ENCODE measurements at places on chromosomes 4 and X.

GRCh38 chr4:93646233-93646930 lies 182.2 kb upstream of the ATOH1 start:
- DNase-seq: no peak

- no peak for DNase-seq
Observed at GRCh38 chr4:183455431-183456195, 11.2 kb downstream of the CDKN2AIP start.

GRCh38 chr4:66805582-66805981 lies 739.7 kb downstream of the CENPC start:
- DNase-seq: no peak

DNA sequence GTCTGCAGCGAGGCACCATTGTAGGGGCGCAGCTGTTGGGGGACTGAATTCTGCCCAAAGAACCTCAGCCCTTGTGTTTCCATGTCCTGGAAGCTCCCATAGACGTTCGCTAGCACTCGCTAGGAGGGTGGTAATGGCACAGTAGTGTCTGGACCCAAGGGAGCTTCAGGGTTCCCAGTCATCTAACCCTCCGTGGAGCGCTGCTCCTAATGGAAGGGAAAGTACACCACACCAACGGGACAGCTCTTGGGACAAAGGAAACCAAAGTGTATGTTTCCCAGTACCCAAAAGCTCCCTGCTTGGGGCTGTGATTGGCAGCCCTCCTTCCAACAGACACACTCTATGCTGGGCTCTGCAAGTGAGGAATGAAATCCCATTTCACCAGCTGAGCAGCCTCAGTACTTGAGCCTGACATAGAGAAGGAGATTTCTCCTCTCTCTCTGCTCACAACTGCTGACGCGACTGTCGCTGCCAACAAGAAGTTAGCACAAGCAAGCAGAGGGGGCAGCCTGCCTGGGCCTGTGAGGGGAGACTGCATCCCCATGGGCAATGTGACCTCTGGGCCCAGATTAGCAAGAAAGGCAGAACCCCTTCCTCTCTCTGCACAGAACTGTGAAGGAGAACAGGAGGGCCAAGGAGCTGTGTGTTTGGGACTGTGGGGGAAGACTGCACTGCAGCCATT lies 67.6 kb upstream of the SMARCAD1 start:
- no peak for DNase-seq

GRCh38 chr4:55768291-55768690 lies 51.3 kb upstream of the EXOC1L start:
- no peak for DNase-seq

DNA sequence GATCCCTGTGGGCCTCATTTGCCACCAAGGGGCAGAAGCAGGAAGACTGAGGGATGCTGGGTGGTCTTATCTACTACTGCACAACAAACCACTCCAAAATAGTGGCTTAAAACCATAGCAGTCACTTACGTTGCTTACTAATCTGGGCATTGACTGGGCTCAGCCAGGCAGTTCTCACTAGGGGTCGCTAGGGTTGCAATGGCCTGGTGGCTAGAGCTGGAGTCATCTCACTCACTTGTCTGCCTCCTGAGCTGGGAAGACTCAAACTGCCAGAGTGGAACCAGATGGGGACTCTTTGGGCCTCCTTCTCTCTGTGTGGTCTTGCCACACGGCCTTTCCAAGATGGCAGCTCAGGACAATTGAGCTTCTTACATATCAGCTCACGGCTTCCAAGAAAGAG lies 216.3 kb upstream of the BCOR start:
- DNase-seq: peak; percentile 26

DNA sequence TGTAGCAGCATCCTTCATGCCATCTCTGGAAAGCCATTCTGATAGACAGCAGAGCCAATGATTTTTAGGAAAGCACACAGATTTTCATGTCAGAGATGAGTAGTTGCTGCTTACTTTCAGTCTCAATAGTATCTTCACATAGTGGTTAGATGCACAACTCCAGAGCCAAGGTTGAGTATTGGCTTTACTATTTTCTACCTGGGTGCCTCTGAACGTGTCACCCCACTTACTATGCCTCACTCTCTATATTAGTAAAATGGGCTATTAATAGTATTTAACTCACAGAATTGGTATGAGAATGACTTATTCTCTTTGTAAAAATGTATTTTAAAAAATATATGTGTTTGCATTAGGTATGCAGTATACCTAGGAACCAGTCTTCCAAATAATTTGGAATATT lies 108.8 kb upstream of the STIM2 start:
- DNase-seq: no peak

- DNase-seq: no peak
Observed at GRCh38 chr4:155705664-155706063, 39.0 kb downstream of the GUCY1A1 start.

GRCh38 chr4:86595426-86595805 lies 1.3 kb downstream of the PTPN13 start:
- no peak for DNase-seq

DNA sequence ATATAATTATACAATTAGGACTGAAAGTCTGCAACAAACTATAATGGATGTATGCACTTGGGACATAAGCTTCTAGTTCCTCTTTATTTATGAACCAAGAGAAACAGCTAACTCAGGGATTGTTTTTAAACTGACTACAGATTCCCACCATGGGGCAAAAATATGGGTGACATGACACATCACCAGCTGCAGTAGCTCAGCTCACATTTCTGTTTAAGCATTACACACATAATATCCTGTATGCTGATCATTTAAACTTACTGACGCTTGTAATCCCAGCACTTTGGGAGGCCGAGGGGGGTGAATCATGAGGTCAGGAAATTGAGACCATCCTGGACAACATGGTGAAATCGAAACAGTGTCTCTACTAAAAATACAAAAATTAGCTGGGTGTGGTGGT lies 11.5 kb downstream of the FGB start:
- DNase-seq: no peak

DNA sequence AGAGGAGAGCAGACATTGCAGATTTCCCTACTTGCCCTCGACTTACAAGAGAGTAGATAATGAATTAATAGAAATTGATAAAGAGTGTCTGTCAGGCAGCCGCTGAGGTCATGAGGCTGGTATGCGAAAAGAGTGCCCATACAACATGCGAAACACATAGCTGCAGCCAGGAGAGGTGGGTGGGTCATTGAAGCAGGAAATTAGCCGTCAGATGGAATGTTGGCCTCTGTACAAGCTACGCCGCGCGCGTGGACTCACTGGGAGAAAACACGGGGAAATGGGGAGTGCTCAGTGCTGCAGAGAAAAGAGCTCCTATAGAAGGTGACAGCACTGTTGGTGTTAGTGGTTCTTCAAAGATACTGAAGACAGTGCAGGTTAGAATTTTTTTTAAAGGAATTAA lies 125.1 kb downstream of the RAPGEF2 start:
- DNase-seq: no peak

DNA sequence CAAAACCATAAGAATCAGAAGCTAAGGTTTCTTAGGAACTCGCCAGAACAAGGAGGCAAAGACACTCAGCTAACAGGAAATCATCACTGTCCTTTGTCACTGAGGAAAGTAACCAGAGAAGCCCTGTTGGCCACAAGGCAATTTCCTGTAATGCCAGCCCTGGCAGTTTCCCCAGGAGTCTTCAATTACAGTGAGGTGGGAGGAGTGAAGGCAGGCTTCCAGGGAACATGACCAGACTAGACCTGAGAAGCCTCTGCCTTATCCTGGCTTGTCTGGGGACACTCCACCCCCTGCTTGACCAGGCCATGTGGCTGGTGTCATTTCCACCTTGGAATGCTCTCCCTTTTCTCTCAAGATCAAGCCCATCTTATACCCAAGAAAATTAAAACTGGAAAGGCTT lies 125.3 kb downstream of the COL4A6 start:
- DNase-seq: no peak

GRCh38 chr4:92615049-92615448 lies 311.3 kb downstream of the GRID2 start:
- DNase-seq: no peak

DNA sequence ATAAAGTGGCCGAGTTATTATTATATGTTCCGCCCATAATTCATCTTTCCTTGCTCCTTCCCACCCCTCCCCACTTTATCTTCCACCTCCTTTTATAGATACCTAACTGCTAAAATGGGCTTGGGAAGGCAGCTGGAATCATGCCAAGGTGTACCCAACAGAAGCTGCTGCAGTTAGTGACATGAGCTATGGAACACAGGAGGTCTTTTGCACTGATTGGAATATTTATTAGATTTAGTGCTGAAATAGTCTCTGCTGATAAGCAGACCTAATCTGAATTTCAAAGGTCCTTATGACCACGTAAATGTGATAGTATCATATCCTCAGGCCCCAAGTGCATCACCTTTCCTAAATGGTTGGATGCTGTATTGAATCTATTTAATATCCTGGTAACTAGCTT lies 64.9 kb downstream of the HMGB2 start:
- DNase-seq: no peak

DNA sequence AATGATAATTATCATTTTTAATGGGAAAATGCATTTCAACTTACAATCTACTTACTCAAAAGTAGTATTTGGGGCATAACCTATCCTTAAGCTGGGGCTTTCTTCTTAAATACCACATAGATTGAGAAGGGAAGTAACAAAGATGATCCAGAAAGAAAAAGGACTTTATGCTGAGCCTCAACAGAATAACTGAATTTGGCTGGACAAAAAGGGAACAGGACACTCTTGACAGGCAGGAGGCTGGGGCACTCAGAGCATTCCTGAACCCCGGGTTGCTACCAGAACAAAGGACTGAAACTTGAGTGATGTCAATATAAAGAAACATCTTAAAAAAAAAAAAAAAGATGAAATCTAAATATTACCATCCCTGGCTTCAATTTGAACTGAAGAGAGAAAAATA lies 23.9 kb downstream of the RELL1 start:
- peak; percentile 41 for DNase-seq

GRCh38 chrX:1486177-1486576 lies 33.5 kb upstream of the ASMTL start:
- no peak for DNase-seq

- peak; percentile 56 for DNase-seq
Observed at GRCh38 chr4:6562931-6563901, 11.8 kb upstream of the MAN2B2 start.

DNA sequence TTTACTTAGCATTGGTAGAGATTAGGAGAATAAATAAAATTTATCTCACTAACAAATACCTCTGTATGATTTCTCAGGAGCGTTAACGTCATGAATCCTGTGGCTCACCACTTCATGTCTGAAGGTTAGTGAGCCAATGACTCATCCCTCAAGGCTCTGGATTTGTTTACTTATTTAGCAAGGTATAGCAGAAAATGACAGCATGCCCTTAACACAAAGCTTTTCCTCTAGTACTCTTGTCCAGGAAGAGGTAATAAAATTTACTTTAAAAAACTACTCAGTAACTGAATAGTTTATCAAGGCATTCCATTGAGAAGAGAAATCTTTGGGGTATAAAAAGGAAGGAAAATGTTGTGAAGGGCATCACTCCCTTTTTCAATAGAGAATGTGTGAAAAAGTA lies 823.8 kb downstream of the CCSER1 start:
- no peak for DNase-seq

- no peak for DNase-seq
Observed at GRCh38 chr4:121771869-121772268, 6.9 kb upstream of the SMIM43 start.

DNA sequence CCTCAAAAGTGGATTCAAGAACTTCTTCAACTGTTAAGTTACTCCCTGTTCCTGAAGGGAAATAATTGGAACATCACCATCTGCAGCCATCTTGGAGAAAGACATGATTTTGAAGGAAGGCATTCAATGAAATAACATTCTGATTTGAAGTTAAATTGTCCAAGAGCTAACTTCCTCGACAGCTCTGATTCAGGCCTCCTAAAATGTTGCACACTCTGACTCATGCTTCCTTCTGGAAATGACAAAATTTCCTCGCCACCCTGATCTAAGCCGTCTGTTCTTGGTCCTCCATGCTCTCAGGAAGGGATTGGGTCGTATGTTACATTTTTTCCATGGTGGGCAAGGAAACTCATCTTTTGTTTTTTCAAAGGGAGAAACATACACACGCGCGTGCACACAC lies 496.9 kb upstream of the DIPK2B start:
- DNase-seq: peak; percentile 81

GRCh38 chr4:48571471-48571870 lies 81.4 kb downstream of the ZAR1 start:
- no peak for DNase-seq

GRCh38 chr4:109266891-109267290 lies 35.6 kb downstream of the COL25A1 start:
- no peak for DNase-seq

DNA sequence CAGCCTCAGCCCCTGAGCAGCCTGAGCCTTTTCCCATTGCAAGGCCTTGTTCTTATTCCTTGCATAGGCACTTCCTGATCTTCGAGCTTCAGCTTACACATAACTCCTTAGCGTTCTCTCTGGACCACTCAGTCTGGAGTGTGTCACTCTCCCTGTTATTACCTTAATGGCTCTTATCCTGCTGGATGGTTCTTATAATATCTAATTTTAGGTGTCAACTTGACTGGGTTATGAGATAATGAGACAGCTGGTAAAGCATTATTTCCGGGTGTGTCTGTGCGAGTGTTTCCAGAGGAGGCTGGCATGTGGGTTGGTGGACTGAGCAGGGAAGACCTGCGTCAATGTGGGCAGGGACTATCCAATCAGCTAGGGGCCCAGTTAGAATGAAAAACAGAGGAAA lies 75.7 kb downstream of the HAUS3 start:
- DNase-seq: no peak
